Renal pelvis (tissue), 12 donors: ENCODE measurements at places on chromosomes 16 and 17.

GRCh38 chr17:73470316-73470826, 158.6 kb upstream of the CDC42EP4 start:
- no peak for DNase-seq

GRCh38 chr17:17782523-17783115, 54.2 kb downstream of the SREBF1 start:
- peak; percentile 72 for DNase-seq

DNA sequence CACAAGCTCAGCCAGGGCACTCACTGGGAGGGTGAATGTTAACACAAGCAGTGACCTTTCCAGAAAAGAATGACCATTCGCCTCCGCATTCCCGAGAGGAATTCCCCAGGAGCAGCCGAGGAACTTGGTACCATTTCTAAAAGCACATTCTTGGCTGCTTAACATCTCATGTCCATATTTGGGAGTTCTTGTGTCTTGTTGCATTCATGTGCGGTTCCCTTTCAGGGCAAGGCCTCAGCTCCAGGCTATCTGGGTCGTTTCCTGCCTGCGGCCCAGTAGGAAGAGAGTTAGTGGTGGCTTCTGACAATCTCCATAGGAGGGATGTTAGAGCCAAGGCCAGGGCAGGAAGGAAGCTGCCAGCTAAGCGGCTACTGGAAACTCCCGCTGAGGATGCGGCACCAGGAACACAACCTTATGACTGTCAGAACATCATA, 27.8 kb upstream of the MEAK7 start:
- no peak for DNase-seq

DNA sequence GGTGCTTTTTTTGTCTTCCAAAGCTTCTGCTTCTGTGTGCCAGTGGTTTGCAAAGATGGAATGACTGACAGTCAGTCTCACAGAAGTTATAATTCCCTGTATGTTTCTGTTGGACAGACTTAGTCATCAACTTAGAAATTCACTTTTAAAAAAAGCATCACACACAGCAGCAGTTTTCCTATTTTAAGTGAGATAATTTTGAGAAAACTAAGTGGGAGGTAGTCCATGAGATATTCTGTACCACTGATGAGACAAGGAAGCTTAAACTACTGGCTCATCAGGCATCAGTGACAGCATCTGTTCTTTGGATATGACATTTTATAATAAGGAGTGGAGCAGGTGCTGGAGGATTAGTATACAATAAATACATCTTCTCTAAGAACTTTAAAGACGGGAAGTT, 20.0 kb downstream of the CNP start:
- DNase-seq: no peak

GRCh38 chr17:32317353-32317752, 24.6 kb downstream of the C17orf75 start:
- DNase-seq: no peak

DNA sequence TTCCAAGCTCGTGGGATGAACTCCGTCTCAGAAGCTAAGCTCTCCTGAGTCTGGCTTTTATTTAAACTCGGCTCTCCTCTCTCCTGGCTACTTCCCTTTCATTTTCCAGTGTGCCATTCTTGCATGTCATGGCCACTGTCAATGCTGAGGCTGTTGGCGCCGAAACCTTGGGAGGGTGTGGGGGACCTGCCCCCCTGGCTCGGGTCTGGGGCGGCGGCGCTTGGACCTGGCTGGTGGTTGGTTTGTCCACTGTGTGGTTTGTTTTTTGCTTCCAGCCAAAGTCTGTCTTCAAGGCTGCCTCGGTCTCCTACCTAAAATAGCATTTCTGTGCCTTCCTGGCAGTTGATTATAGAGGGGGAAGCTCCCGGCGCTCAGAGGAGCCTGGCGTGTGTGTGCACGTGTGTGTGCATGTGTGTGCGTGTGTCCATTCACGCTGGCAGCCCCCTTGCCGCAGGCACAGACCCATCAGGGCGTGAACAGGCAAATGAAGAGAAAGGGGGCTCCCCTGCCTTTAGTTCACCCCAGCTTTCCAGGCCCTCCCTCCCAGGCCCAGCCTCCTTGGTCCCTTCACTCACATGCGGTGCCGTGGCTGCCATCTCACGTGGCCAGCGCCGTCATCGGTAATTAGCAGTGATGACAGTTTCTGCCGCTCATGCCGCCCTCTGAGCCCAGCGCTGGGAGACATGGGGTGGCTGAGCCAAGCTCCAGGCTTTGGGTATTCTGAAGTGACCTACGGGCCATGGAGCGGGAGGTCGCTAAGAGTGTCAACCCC, 179.9 kb downstream of the SEC14L1 start:
- DNase-seq: no peak

GRCh38 chr17:33972763-33973162, 282.3 kb upstream of the CCL2 start:
- no peak for DNase-seq

- DNase-seq: no peak
These were observed at the start of gene ADAP2 for GRCh38 chr17:30921544-30922196. Gene ADAP2 (plus strand): TSS chr17:30921945. CDS start chr17:30922015, 70 bp downstream.
